ENCODE measurements at places on chromosomes 2 and 18.

GRCh38 chr2:98944775-98945174, 8.8 kb upstream of the CRACDL start:
- DNase-seq: no peak

GRCh38 chr2:165901620-165902298, 51.8 kb downstream of the TTC21B start:
- no peak for DNase-seq

DNA sequence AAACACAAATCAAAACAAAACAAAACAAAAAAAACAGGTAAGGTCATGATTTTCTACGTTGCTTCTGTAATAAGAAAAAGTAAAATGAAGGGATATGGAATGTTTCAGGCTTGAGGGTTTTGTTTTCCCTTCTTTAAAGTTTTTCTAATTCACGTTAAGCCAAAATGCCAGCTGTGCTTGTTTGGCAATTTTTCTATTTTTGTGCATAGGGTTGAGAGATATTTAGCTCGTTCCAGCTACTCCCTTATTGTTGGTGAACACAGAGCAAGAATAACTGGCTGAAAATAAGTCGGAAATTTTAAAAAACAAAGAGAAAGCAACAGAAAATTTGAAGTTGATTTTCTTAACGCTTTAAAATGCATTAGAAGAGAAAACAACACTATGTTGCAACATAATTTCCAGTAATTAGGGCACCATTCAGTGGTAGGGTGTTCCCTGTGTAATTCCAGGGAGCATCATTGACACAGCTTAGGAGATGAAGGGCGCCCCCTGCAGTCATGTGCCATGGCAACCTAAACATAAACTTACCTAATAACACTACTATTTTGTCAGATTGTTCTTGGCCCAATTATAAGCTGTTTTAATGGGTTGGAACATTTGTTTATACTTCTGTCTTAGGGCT, 99.5 kb downstream of the DTNA start:
- peak; percentile 17 for DNase-seq

DNA sequence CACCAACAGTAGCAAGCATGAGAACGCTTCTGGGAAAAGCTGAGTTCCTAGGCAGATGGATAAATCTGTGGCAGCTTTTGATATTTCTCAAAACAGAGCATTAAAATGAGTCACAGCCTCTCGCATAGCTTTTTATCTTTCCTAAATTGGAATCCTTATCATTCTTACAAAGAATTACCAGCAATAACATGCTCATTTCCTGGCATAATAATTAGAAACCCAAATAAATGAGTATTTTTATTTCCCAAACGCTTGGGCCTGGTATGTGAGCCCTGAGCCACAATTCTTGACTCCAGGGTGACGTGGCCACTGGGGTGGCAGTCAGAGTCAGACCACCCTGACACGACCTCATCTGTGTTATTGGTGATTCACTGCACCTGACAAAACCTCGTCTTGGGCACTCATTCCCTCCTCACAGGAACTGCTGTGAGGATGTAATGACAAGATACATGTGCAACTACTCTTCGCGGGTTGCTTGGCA, 210.7 kb downstream of the ARL4C start:
- DNase-seq: no peak

GRCh38 chr2:119263656-119264055, 40.0 kb downstream of the STEAP3 start:
- DNase-seq: no peak
